Activated CD4-positive, alpha-beta T cell treated with anti-CD3 and anti-CD28 coated beads for 1 hour (primary cell): ENCODE measurements at places on chromosomes 11 and 22.

- no peak for DNase-seq
Observed at GRCh38 chr22:19904935-19905334, 36.6 kb upstream of the COMT start.

DNA sequence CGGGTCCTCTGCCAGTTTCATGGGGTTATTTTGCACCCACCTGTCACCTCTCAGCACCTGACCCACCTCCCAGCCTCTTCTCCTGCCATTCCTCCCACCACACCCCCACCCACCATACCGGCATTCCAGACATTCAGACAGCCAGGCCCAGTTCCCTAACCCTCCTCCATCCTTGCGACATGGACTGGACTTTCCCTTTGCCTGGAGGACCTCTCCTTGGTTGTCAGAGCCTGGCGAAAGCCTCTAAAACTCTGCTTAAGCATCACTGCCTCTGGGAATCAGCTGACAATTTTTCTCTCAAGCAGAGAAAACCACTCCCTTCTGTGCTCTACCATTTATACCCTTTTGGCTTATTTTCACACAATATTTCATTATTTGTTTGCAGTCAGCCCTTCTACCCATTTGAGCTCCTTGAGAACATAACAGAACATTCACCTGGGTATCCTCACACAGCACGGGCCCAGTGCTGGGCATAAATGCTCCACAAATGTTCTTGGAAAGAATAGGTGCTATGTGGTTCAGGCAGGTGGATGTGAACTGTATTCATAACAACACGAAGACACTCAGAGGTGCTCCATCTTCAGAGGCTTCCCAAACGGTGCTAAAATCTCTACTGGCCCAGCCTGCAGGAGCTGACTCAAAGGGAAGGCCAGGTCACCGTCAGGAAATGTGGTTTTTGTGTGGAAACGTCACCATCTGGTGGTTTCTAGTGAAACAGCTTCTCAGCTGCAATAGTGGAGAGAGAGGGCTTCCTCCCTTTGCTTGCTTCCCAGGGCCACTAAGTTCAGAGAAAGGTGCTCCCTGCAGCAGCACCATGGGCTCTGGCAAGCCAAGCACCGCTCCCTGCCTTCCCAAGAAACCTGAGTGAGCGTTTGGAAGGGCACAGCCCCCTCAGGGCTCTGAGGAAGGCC, 10.4 kb downstream of the SPATA19 start:
- DNase-seq = no peak

- no peak for DNase-seq
Observed at GRCh38 chr22:49609207-49609876, 218.3 kb downstream of the BRD1 start.

DNA sequence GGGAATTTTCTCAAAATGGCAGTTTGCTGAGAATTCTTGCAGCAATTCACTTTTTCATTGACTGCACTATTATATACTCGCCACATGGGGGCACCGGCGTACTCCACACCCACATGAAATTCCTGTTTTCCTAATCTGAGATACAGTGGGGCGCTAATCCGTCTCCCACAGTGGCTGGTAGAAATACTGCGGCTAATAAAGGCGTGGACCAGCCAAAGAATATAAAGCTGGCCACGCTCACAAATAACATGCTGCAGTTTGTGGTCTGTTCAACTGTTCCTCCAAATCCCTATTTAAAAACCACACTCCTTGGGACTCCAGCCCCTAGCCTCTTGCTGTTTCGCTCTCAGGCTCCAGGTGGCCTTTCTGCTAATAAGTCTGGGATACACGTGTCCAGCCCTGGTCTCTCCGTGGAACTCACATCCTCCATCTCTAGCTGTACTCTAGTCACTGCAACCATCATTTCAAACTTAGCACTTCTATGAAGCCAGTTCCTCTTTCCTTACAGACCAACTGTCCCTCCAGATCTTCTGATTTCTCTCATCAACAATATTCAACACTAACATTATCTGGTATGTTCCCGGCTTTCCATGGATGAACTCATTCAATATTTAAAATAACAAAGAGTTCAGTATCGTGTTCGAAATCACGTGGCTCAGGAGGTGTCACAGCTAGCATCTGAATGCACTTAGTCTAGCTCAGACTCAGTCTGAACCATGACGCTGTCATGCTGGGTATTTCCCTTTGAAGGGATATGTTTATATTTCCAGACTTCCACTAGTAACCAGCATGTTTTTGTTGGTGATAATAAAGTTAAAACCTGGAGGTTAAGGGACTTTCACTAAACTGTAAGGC, 22.0 kb downstream of the TBRG1 start:
- no peak for DNase-seq

- DNase-seq = no peak
Observed at GRCh38 chr11:35162745-35163144, 23.8 kb downstream of the CD44 start.

GRCh38 chr11:10326012-10326964, 21.4 kb downstream of the ADM start:
- DNase-seq = no peak

- no peak for DNase-seq
Observed at GRCh38 chr11:416757-417621, 2.2 kb upstream of the SIGIRR start.

GRCh38 chr11:127649958-127650357, 649.4 kb upstream of the KIRREL3 start:
- no peak for DNase-seq

DNA sequence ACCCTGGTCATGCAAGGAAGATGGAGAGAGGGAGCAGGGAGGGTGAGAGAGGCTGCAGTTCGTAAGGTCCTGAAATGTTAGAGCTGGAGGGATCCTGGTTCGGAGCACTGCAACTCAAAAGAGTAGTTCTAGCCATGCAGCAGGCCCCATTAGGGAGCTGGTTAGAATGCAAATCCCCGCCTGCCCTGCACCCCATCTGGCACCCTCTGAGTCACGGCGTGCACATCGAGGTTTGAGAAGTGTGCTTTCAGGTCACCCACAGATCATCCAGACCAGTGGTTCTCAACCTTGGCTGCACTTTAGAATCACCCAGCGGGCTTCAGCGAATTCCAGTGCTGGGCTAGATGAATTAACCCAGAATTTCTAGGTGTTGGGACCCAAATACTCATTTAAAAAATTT, 48.2 kb downstream of the ST3GAL4 start:
- no peak for DNase-seq

GRCh38 chr11:88536616-88537265, 199.2 kb upstream of the CTSC start:
- DNase-seq = no peak

GRCh38 chr11:80024119-80024518, 583.3 kb upstream of the TENM4 start:
- no peak for DNase-seq

DNA sequence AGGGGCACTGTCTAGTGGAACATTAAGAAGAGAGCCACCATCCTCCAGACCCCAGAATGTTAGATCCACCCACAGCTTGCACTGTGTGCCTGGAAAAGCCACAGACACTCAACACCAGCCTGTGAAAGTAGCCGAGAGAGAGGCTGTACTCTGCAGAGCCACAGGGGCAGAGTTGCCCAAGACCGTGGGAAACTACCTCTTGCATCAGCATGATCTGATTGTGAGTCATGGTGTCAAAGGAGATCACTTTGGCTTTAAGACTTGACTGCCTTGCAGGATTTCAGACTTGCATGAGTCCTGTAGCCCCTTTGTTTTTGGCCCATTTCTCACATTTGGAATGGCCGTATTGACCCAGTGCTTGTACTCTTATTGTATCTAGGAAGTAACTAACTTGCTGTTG, 115.9 kb upstream of the CCDC179 start:
- no peak for DNase-seq
